ENCODE measurements at places on chromosomes 11 and 22.

- DNase-seq = no peak
These were observed 347.9 kb upstream of the NCAM1 start for GRCh38 chr11:112613051-112613972.

DNA sequence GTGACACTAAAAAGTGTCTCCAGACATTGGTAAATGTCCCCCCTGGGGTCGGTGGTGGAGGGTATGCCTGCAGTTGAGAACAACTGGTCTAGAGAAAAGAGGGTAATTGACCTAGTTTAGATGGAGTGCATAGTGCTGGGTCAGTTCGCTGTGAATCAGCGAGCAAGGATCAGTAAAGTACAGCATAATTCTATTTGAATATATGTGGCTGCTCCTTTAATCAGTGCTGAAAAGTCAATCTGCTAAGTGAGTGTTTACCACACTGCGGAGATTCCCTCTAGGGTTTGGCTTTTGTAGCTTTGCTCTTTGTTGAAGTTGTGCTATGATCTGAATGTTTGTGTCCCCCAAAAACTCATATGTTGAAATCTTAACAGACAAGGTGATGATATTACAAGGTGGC lies 15.0 kb downstream of the CAVIN3 start:
- DNase-seq = no peak

GRCh38 chr22:24952837-24953383 lies 394 bp downstream of the KIAA1671 start:
- peak; percentile 27 for DNase-seq

- DNase-seq = peak; percentile 49
These were observed 1.4 kb upstream of the NEFH start for GRCh38 chr22:29478326-29479276.

GRCh38 chr11:104060004-104060794 lies 23.8 kb downstream of the DDI1 start:
- no peak for DNase-seq

GRCh38 chr11:99987821-99988470 lies 699.1 kb upstream of the ARHGAP42 start:
- no peak for DNase-seq
